GM06990 (cell line): ENCODE measurements at places on chromosomes 1 and 21.

DNA sequence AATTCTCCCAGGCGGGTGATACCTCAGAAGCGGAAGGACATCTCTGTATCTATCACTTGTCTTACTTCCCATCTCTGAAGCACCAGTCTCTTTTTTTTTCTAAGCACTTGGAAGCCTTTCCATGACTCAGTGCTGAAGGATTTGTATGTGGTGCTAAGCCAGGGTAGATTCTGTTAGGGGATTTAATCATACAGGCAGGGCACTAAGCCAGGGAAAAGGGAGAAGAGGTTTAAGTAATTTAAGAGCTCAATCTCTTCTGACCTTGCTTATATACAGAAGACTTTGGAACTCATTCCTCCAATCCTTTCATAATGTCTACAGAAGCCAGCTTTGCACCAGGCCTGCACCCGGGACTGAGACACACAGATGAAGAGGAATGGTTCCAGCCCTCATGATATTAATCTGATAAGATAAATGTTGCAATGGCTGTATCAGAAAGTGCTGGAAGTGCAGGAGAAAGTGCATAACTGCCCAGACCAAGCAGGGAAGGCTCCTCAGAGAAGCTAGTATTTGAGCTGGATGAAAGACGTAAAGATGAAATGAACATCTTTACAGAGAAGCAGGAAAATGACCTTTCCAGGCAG lies 11.0 kb downstream of the FAM163A start:
- no peak for DNase-seq

GRCh38 chr1:171421413-171422020 lies 63.8 kb upstream of the PRRC2C start:
- DNase-seq, result no peak

- DNase-seq, result no peak
Measured at GRCh38 chr1:205575294-205575885, 56.4 kb downstream of the ELK4 start.

- DNase-seq, result no peak
Measured at GRCh38 chr1:109235137-109235536, 14.2 kb upstream of the CELSR2 start.

DNA sequence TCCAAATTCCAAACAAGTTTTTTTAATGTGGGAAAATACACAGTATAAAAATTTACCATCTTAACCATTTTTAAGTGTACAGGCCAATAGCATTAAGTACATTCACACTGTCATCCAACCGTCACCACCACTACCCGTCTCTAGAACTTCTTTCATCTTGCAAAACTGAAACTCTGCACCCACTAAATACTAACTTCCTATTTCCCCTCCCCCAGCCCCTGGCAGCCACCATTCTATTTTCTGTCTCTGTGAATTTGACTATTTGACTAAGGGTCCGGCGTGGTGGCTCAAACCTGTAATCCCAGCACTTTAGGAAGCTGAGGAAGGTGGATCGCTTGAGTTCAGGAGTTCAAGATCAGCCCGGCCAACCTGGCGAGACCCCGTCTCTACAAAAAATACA lies 36.1 kb downstream of the CLSTN1 start:
- DNase-seq, result peak; percentile 67

DNA sequence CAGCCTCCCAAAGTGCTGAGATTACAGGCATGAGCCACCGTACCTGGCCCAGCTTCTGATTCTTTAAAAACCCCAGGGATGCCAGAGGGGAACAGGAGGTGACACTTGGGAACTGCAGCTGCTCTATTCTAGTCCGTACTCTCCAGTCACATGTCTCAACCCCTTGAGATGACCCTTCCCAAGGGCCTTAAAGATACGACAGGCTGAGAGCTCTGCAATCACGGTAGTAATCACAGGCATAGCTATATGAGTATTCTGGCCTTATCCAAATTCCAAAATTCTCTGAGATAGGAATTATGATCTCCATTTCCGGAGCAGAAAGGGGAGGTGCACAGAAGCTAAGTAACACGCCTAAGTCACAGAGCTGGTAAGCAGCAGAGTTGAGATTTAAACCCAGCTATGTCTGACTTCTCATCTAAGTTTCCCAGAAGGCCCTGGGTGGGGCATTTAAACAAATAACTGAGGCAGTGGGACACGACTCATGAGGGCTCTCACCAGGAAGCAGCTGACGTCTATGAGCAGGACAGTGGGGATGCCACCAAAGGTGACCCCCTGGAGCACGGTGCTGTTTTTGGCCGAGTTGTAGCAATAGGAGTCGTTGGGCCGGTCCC lies 5.2 kb downstream of the TMEM63A start:
- DNase-seq, result no peak

DNA sequence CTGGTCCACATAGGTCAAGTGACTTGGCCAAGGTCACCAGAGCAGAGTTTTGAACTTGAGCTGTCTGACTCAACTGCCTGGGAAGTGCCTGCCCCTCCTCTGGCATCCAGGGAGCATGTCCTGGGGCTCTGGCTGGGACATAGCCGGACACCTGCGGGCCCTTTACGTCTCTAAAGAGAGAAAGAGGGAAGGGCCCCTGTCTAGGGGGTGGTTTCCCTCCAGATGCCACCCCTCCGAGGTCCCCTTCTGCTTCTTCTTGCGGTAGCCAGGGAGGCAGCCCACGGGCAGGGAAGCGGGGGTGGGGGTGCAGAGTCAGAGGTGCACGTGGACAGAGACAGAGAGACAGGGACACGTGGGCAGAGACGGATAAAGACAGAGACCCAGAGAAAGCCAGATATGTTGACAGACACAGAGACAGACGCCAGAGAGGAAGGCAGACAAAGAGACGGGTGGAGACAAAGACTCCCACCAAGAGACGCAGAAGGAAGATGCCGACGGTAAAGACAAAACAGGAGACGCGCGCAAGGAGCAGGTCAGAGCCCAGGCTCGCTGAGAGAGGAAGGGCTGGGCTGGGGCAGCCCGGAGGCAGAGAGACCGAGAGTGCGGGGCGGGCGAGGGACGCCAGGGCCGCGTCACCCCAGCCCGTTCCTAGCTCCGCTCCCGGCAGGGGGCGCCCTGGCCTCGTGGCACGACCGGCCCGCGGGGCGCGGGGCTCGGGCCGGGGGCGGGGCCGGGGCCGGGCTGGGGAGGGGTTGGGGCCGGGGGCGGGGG lies 458 bp upstream of the ALPL start:
- peak; percentile 37 for DNase-seq

- DNase-seq, result no peak
Measured at GRCh38 chr1:182061594-182061993, at the start of gene ZNF648. Gene ZNF648, minus strand, starts transcription at chr1:182061712. Its CDS starts 3,702 bp downstream, at chr1:182058010.

DNA sequence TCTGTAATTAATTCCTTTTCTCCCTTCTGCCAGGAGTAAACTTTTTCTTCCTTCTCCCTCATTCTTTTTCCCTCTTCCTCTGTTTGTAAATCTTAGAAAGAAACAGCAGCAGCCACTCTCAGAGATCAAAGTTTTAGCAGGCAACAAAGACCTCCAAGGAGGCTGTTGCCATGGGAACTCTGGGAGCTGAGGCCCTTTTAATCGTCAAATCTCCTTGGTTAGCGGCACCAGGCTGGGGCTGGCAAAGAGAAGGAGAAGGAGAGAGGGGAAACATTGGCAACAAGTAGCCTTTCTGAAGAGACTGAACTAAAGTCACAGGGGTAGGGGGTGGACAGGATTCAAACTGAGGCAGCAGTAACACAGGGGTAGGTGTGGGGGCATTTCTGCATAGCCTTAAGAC lies 25.2 kb downstream of the ILDR2 start:
- no peak for DNase-seq

DNA sequence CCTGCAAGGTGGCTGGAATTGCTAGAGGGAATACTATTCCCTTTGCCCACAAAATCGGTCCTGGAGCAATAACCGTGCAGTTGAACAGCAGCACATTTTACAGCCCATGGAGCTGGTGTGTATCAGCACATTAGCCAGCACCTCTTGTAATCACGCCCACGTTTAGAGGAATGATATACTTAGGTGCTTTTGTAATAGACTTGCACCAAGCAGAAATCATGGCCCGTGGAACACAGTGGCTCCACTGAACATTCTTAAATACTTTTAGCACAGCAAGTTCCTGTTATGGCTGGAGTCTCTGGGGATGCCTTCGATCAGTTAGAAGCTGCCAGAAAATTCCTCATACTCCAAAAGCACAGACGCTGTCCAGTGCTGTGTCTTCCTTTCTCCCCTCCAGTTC lies 218.1 kb upstream of the FAM78B start:
- DNase-seq, result no peak

DNA sequence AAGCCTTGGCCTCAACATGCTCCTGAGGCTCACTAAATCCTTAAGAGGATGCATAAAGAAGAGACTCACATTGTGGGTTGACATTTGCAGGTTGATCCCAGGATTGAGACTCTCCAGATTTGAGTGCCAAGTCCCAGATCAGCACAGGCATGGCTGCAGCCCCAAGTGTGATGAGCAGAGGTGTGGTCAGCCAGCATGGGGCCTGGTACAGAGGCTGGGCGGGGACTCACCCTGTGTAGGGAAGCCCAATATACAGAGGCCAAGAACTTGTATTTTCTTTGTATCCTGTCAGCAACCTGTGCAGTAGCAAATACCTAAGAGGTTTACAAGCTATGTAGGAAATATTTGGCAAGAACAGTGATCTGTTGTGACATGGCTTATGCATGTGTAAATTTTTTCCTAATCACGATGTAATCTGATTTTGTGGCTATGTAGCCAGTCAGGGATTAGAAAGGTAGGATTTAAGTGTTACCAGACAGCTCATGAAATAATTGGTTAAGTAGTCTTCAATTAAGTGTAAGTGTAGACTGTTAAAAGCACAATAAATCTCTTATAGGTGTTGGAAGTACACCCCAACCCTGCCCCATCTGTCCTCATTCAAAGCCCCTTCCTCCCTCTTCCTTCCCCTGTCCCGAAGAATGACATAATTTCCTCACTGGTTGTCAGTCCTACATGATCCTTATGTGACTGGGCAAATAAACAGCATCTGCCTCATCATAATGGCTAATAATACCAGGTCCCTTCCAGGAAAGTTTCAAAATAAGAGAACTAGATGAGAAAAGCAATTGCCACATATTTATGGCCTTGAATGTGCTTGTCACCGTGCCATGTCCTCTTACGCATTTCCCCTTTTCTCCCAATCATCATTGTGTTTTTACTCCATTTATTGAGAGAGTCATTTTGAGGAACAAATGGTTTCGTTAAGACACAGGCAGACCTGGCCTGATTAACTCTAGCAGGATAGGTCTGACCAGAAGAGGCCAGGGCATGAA lies 120.9 kb downstream of the HLX start:
- no peak for DNase-seq

- DNase-seq, result no peak
Measured at GRCh38 chr1:11985171-11985570, 4.9 kb downstream of the MFN2 start.

DNA sequence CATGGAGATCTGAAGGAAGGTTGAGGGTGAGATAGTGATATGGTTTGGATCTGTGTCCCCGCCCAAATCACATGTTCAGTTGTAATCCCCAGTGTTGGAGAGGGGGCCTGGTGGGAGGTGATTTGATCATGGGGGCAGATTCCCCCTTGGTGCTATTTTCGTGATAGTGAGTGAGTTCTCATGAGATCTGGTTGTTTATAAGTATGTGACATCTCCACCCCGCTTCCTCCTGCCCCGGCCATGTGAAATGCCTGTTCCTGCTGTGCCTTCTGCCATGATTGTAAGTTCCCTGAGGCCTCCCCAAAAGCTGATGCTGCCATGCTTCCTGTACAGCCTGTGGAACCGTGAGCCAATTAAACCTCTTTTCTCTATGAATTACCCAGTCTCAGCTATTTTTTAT lies 451.9 kb upstream of the VAMP3 start:
- DNase-seq, result no peak
